Fibroblast of skin of abdomen (primary cell): ENCODE measurements at places on chromosomes 4 and X.

DNA sequence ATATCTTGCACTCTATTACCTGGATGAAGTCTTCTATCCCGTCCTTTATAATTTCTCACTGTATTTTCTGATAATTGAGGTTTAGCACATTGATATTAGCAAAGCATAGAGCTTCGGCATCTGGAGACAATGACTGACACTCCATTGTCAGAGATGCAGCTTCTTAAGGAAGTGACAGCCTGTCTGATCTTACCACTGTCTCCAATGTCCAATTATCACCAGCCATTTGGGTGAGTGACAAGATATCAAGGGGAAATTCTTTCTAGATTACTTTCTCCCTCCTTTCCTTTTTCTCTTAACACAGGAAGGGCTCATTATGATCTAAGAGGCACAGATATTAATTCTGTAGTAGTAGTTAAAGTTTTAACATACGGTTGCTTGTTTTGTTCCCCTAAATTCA lies 86.4 kb downstream of the LDB2 start:
- no peak for DNase-seq

DNA sequence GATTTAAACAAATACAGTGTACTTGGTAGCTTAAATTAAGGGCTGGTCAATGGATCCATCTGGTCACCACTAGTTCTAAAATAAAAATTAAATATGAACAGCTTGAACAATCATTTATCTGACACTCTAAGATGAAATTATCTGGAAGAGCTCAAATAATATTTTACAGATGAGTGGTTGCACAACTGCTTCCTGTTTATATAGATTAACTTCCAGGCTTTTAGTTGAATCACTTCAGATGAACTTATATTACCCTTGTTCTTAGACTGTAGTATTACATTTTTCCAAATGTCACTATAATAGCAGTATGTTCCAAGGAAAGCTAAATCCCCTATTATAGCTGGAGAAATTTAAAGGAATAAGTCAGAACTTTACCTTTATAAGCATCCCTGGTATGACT lies 92.4 kb upstream of the SMIM10 start:
- peak; percentile 8 for DNase-seq

GRCh38 chr4:181204109-181204508 lies 1039.1 kb upstream of the TENM3 start:
- DNase-seq: no peak

DNA sequence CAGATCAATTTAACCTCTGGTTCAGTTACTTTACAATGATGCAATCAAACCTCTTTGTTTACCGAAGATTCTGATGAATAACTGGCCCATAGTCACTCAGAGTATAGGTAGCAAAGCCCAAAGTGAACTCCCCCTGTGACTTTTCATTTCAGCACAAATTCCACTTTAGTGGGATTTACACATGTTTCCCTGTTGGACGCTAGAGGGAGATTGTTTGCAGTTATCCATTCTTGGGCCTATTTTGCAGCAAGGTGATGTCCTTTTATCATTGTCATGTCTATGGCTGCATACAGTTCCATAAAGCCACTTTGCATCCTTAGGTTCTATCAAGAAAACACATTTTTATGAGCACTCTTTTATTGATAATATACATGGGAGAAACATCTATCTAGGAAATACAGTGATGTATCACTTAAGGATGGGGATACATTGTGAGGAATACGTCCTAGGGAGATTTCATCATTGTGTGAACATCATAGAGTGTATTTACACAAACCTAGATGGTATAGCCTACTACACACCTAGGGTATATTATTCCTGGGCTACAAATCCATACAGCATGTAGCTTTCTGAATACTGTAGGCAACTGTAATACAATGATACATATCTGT lies 14.5 kb upstream of the DKK2 start:
- DNase-seq: peak; percentile 17

DNA sequence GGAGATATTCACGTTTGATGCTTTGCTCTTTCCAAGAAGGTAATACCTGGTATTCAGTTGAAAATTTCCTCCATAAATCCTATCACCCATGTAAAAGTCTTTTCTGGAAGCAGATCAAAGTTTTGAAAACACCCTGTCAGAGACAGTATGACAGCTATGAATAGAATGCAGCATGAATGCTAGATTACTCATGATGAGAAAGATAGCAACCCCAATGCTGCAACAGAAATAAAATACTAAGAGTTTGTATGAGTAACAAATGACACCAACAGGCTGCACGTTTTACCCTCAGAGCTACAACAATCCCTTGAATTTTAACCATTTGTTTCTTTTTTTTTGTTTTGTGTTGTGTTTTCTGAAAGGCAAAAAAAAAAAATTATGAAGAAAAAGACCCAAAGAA lies 108.6 kb downstream of the ARHGAP6 start:
- peak; percentile 68 for DNase-seq

- DNase-seq: no peak
Observed at GRCh38 chr4:55512077-55512476, 34.6 kb downstream of the CLOCK start.

- no peak for DNase-seq
Observed at GRCh38 chr4:165177725-165178666, 29.4 kb upstream of the KLHL2 start.

GRCh38 chrX:68387776-68388175 lies 45.5 kb downstream of the OPHN1 start:
- no peak for DNase-seq

DNA sequence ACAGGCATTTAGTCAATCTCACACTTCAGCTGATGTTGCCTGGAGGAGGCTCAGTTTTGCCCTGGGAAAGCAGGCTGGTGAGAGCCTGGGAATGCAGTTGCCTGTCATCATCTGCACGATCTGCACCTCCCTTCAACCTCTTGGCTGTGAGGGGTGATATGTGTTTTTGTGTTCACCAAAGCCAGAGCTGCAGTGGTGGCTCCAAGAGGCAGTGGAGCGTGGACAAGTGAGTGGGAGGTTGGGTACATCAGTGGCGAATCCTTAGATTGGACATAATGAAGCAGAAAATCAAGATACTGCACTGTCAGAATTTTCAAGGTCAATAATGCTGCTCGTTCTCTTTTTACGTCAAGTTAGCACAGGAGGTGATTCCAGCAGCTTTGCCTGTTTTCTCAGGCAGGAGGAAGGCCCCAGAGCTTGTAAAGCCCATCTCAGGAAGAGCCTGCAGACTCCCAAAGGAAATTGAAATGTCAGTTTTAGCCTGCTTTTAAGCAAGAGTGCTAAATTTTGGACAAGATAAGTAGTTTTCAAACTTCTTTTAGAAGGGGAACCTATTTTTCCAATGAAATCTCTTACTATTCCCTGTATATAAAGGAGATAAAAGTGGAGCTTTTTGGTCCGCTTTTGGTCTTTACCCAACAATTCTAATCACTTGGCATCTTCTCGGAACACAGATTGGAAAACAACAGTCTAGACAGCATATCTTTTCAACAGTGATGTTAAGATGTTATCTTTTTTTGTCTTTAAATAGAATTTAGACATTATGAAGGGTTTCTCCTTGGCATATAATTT lies 92.8 kb downstream of the FRAS1 start:
- DNase-seq: no peak

DNA sequence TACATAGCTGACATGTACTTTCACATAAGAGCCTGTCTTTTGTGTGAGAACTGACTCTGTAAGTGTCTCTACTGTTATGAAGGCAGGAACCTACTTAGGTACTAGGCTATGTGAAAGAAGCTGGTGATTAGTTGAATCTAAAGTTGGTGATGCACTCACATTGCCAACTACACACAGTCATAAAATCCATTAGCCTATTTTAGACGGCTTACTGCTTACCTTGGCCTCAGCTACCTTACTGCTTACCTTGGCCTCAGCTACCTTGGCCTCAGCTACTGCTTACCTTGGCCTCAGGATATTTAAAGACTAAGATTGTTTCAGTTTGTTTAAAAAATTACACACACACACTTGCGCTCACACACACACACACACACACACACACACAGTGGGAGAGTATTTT lies 549.7 kb downstream of the IL1RAPL1 start:
- DNase-seq: no peak

DNA sequence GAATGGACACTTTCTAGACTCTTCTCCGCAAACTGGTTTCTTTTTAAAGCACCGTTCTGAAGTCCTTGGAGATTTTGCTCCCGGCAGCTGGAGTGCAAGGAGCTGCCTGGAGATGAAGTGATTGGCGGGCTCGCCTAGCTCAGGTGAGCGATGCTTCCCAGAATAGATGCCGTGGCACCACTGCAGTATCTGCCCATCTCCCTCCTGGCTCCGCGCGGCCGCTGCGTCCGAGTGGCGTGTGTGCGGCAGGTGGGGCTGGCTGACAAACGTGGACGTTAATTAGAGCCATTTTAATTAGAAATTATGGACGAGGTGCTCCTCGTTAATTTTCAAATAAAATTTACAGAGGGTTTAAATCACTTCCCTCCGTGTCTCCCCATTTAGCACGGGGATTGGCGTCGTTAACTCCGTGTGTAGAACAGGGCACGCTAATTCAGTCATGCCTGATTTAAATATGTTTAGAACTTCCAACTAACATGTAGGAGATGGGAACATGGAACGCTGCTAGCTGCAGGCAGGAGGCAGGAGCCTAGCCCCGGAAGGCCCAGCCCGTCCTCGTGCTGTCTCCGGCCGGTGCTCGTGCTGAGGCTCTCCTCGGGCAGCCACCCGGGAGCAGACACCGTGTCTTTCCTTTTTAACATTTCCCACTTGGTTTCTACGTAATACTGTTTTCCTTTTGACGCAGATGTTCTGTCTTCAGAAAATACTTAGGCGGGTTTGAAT lies 11.6 kb downstream of the UVSSA start:
- DNase-seq: no peak

DNA sequence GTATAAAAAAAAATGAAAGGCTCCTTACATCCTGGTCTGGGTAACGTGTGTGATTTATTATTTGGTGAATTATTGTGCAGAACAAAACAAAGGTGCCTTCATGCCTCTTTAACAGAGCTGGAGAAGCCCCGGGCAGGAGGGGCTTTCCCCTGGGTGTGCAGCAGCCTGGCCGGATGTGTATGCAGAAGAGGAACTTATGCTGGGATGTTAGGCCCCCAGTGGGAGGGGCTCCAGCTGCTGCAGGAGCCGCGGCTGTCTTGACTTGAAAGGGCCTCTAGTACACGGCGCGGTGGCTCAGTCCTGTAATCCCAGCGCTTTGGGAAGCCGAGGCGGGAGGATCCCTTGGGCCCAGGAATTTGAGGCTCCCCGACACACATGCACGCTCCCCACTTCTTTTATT lies 16.0 kb downstream of the CCNQ start:
- peak; percentile 35 for DNase-seq

GRCh38 chr4:133524369-133524768 lies 375.3 kb downstream of the PCDH10 start:
- peak; percentile 10 for DNase-seq

DNA sequence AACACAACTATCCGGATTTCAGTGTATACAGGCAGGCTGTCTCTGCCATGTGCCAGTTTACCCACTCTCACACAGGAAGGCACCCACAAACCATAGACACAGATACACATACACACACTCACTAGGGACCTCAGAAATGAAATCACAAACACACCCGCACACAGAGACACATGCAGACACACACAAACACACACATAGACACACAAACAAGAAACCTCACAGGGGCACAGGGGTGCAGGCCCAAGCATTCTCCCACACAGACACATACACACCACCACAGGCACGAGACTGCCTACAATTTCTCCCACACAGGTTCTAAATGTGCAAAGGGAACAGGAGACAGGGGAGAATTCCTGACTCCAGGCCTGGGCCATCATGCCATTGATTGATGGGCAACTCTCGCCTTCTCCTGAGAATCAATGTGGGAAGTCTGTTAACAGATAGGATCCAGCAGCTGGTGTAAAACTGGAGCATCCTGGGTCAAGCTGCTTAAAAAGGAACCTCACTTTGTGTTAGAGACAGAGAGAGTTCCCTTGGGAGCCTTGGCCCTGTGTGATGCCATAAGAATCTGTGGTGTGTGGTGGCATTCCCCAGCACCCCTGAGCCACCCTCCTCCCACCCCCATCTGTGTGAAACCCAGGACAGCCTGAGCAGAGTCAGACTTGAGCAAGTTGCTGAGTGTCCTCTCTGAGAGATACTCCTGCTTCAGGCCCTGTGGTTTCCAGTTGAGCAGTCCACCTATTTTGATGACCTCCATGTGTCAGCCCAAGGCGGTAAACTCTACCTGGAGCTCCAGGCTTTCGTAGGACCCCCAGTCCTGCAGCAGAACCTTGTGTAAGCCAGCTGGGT lies 33.9 kb downstream of the NBDY start:
- no peak for DNase-seq

DNA sequence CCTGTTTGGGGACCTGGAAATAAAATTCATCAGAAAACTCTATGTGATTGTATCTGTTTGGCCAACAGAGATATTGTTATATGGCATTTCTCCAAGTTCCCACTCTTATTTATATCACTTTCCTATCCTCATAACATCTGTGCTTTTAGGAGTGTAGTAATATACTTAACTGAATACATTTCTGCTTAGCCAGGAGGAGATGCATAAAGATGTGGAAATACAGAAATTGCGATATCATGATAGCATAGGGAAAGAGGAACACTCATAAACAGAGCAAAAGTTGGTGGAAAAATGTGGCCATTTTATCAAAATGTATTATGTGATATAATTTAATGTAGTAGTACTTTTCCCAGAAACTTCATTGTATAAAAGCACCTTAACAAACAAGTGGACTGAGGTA lies 46.1 kb upstream of the TSPAN7 start:
- DNase-seq: no peak

- no peak for DNase-seq
Observed at GRCh38 chr4:83979773-83980172, 443.9 kb downstream of the GPAT3 start.

DNA sequence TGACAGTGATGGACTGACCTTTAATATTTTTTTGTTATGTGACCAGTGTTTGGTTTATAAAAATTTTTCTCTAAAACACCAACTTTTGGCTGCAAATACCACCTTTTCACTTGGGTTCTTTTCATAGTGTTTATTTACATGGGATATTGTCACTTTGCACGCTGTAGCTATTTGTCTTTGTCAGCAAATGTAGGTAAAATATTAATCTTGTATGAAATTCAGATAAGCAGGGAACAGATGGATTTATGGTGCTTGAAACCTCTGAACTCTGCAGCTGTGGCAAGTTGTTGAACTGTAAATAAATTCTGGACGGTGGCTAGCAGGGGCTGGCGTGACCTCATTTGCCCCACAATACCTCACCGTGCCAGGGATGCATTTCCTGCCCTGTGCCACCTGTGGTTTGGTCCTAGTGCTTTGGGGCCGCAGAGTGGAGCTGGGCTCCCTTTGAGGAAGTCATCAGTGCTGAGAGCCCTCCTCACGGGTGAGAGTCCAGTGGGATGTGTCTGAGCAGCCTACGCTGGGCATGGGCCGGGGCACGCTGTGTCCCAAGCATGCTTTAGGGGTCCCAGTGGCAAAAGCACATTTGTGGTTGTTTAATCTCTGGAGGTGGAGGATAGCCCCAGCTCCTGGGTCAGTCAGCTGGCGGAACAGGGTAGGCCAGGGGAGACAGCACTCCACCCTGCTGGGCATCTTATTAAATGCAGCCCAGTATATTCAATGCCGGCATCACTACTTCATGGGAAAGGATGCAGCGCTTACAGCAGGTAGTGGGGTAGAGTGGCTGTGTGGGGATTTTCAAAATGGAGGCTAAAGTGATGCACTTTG lies 108.6 kb downstream of the TBL1X start:
- DNase-seq: no peak
